ENCODE measurements at places on chromosomes 7 and 10.

DNA sequence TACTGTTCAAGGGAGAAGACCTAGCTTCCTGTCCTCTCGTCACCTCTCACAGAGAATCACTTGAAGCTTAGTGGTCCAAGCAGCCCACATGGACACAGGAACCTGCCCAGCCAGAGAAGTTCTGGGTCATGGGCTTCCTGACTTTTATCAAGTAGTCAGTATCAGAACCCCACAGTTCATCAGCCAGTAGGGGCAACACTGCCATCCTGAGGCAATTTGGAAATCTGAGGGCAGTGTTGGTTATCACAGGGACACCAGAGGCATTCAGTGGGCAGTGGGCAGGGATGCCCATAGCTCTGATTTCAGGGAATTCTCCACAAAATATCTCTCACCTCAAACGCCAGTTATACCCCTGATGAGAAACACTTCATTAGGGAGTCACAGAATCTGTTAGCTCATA, 22.5 kb upstream of the MGAM2 start:
- no peak for DNase-seq

GRCh38 chr10:99798031-99798430, 15.6 kb downstream of the ABCC2 start:
- no peak for DNase-seq

DNA sequence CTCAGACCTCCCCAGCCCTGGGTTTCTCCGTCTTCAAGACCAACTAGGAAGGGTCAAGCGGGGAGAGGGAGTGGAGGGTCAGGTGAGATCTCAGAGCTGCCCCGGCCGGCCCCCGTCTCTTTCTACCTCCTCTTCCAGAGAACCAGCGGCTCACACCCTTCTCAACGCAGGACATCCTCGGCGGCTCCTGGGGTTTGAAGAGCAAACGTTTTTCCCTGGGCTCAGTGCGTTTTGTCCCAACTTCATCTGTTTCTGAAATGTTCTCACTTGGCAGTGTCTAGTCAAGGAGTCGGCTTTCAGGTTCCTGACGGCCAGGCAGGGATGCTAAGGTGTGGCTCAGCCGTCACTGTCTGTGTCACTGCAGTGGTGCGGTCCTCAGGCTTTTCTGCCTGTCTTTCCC, 416.4 kb upstream of the FOXK1 start:
- no peak for DNase-seq

DNA sequence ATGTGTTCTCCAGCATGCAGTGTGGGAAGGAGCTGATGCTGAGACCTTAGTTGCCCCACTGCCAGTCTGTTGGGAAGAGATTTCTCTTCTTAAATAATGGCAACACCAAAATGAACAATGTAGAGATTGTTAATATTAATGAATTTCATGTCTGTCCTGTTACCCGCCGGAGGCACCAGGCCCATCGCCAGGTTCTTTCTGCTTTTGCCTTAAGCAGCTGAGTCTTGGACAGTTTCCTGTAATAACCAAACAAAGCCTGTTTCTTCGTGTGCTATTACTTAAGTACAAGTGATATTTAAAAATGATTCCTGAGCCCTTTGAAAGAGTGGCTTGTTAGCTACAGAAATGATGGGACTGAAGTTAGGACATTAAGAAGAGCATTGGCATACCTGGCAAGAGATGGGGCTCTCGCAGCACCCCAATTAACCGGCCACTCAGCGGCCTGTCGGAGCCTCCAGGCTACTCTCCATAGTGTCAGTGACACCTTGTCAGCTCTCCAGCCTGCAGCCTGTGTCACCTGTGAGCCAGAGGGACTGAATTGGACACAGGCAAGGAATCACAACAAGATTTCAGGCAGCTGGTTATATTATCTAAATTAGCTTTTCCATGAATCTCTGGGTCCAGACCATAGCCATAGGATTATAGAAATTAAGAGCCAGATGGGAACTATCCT, 142.0 kb downstream of the CELF2 start:
- no peak for DNase-seq

GRCh38 chr7:70589590-70589989, 542.4 kb upstream of the GALNT17 start:
- DNase-seq = no peak

All from stimulated activated CD8-positive, alpha-beta memory T cell treated with anti-CD3 and anti-CD28 coated beads, Interleukin-2, amount 100 ng/mL, for 1 hour (primary cell).